Putamen (tissue), 1 donor: ENCODE measurements at places on chromosomes 1 and 21.

- no peak for DNase-seq
Measured at GRCh38 chr1:101198842-101199636, 37.8 kb upstream of the S1PR1 start.

GRCh38 chr21:45869121-45870007, 112.2 kb upstream of the COL6A1 start:
- no peak for DNase-seq

- DNase-seq: no peak
Measured at GRCh38 chr1:165787741-165788140, 19.1 kb upstream of the TMCO1 start.

- DNase-seq: no peak
Measured at GRCh38 chr1:233512538-233512937, 101.4 kb upstream of the KCNK1 start.
